ENCODE measurements at places on chromosomes 16 and 17.
A peak's percentile ranks its signal among the peaks of the same experiment; 100 is the strongest.

DNA sequence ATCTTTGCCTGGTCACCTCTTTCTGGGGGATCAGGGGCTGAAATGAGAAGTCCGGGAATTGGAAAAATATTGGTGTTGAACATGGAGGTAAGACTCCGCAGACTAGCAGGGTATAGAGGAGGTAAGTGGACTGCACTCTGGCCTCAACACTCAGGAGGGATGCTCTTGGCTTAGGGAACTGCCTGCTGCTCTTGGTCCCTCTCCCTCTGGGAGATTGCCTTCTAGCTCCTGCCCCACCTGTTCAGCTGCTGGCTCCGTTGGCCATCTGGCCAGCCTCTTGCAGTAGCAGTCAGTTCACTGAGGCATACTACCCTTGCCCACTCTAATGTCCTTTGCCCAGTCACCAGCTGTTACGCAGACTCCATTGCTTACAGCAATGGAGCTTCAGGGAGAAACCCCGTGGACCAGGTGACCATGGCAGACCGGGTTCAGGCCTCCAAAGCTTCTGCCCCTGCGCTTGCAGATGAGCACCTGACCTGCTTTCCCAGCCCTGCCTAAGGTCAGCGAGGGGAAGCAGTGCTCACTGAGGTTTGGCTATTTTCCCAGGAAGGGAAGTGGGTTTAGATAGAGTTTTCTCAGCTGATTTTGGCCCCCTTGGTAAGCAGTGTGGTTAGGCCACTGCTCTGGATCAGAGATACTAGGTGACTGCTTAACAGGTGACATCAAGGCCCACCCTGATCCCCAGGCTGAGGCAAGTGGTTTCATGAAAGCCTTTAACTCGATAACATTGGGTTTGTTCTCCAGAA lies 11.9 kb downstream of the CDK5RAP3 start:
- no peak for DNase-seq

- no peak for DNase-seq
Observed at GRCh38 chr17:74990581-74991105, 3.2 kb downstream of the CDR2L start.

- DNase-seq = no peak
Observed at GRCh38 chr17:30346221-30346795, 12.5 kb upstream of the TMIGD1 start.

GRCh38 chr17:7383742-7384488 lies 3.0 kb downstream of the TNK1 start:
- peak; percentile 89 for DNase-seq

GRCh38 chr16:54843424-54843750 lies 87.3 kb upstream of the IRX5 start:
- DNase-seq = no peak

- no peak for DNase-seq
Observed at GRCh38 chr16:23802776-23803175, 33.0 kb upstream of the PRKCB start.

DNA sequence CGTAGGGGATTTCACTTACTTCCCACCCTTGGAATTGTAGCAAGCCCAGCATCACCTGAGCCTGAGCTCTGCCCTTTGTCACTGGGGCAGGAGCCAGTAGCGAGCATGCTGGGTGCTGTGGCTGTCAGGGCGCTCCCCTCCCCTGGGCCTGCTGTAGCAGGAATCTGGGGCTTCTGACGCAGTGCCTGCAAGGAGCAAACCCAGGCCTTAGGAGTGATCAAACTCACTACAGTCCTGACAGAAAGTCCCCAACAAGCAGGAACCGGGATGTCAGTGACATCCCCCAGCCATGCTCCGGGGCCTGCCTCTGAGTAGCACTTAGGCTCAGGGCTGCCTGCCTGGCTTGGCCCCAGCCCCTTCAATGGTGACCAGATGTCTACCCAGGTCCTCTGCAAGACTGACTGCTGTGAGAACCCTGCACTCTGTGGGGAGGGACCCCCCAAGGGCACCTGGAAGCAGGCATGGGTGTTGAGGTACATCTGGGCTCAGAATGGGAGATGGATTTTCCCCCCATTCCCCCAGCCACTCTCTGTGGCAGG lies 23.5 kb downstream of the PLD6 start:
- no peak for DNase-seq

DNA sequence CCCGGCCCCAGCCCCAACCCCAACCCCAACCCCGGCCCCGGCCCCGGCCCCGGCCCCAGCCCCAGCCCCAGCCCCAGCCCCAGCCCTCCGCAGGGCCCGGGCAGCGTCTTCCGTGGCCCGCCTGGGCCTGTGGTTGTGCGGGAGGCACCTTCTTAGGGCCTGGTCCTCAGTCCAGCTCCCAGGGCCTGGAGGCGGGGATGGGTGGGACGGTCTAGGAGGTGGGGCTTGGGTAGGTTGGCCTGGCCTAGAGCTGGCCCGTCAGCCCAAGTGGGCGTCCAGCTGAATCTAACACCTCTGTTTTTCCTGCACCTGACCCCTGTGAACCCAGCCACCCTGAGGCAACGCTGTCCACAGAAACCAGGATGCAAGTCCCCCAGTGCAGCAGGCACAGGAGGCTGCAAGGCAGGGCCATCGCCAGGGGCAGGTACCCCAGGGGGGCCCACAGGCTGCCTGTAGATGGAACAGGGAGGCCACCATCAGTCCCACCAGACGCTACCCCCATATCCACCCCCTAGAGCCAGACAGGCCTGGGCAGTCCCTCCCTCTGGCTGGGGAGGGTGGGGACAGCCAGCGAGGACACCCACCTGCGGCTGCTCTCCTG lies 8.8 kb downstream of the MSLN start:
- no peak for DNase-seq

DNA sequence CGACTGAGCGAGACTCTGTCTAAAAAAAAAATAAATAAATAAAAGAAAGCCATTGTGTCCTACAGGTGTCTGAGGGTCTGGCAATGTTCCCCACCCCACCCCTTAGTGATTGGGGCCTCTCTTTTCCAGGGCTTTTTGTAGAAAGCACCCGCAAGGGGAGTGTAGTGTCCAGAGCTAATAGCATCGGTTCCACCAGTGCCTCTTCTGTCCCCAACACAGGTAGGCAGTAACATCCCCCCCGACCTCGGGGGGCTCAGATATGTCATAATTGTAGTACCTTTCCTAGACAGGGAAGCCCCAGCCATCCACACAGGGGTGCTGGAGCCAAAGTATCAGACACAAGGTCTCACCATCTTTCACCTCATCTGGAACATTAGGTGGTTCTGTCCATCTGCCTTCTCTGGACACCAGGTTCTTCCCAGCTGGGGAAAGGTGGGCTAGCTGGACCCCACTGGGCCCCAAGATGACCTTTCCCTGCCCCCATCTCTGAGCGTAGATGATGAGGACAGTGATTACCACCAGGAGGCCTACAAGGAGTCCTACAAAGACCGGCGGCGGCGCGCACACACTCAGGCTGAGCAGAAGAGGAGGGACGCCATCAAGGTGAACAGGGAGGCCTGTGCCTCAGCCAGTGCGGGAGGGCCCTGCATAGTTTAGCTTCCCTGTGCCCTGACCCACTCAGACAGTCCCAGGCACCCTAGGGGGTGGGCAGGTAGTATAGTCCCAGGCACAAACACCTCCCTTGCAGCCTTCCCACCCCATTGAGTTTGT lies 1.6 kb downstream of the MLX start:
- no peak for DNase-seq

DNA sequence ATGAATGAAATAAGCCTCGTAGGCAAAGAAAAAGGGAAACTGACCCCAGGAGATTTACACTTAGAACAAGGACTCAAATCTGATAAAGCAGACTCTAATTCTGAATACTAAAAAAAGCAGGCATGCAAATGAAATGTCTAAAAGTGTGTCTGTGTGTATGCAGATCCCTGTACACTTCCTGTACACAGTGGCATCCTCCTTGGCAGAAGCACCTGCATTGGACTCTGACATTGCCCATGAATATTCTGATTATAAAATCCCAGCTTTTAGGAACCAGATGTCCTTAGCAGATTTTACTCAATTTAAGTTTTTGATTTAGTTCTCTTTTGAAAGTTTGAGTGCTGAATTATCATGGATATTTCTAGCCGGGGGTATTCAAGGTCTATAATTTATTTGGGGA lies 306.0 kb upstream of the CDH8 start:
- DNase-seq = no peak

- DNase-seq = peak; percentile 76
Observed at GRCh38 chr16:31487720-31488467, 5.0 kb downstream of the SLC5A2 start.

- DNase-seq = no peak
Observed at GRCh38 chr16:50607447-50607846, 59.3 kb downstream of the NKD1 start.

DNA sequence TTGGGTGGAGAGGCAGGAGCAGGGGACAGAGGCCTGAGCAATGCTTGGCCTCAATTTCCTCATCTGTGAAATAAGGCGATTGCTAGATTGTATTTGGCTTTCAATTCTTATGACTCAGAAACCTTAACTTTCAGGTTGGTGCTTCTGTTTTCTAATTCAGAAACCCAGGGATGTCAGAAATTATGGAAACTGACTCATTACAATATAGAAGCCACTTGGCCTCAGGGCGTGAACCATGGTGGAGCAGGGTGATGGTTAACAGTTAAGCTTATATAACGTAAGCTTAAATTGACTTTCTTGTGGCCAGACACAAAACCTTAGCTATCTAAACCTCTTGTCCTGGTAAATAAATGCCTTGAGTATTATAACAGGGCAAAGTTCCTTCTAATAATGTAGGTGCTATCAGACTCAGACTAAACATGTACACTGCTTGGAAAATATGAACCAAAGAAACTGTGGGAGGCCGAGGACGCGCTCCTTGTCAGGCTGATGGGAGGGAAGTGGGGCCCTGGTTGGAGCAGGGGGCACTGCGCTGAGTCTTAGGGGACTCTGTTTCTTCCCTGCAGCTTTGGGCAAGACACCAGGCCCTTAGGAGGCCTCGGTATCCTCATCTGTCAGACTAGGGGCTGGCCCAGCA lies 17.1 kb upstream of the SREBF1 start:
- DNase-seq = peak; percentile 70

GRCh38 chr16:57951204-57951960 lies 19.5 kb downstream of the CNGB1 start:
- no peak for DNase-seq

DNA sequence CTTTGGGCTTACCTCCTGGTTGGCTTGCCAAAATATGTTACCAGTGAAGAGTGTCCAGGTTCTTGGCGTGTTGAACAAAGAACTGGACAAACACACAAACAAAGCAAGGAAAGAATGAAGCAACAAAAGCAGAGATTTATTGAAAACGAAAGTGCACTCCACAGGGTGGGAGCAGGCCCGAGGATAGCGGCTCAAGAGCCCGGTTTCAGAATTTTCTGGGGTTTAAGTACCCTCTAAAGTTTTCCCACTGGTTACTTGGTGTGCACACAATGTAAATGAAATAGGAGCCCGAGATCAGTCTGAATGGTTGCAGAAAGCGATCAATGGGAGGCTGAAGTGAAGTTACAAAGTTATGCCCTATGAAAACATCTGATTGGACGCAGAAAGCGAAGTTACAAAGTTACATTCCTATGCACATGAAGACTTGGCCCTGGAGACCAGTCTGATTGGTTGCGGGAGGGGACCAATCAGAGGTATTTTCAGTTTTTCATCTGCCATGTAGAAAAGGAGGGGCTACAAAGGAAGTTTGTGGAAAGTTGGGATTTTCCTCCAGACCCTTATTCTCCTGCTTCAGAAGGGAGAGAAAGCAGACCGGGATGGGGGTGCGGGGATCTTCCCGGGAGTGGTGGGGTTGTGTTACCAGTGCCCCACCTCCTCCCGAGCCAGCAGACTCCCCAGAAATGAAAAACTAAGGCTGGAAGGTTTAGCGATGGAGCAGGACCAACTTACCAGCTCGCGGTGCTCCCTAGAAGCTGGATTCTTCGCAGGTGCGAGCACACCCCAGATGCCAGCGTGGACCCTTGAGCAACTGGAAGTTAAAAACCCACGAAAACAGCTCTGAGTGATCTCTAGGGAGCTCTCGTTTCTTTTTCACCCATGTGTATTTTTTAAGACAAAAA lies at the start of gene SLFN12:
SLFN12 (minus strand) TSS at position 325 of the 899 bp plus-strand sequence. CDS start 9,472 bp downstream, outside the sequence.
- peak; percentile 54 for DNase-seq

DNA sequence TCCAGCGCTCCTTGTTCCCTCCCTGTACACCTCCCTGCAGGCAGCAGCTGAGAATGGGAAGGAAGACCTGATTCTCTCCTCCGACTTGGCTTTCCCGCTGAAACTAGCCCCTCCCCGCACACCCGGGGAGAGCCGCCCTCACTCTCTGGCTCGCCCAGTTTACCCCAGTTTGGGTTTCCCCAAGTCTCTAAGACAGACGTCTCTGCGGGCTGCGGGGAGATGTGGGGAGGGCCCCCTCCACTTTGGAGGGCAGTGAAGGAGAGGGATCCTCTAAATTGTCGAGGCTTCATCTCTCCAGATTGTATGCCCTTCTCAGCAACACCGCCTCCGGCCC lies 797 bp downstream of the GRB7 start:
- peak; percentile 69 for DNase-seq

DNA sequence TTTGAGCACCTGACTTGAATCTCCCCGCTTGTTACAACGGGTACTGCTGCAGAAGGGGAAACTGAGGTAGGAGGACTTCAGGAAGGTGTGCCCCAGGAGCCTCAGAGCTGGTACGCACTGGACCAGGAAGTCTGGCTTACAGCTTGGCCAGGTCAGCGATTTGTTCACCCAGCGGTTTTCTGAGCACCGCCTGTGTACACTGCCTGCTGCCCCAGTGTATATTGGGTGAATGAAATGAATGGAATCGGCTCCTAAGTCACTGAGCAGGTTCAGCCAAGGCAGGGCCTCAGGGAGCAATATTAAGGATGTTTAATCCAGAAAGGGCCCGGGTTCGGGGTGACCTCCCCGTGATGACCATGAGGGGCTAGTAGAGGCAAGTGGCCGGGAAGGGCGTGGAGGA lies 164.0 kb upstream of the CIBAR2 start:
- DNase-seq = no peak

GRCh38 chr16:77918809-77919707 lies 103.3 kb upstream of the CLEC3A start:
- DNase-seq = no peak

DNA sequence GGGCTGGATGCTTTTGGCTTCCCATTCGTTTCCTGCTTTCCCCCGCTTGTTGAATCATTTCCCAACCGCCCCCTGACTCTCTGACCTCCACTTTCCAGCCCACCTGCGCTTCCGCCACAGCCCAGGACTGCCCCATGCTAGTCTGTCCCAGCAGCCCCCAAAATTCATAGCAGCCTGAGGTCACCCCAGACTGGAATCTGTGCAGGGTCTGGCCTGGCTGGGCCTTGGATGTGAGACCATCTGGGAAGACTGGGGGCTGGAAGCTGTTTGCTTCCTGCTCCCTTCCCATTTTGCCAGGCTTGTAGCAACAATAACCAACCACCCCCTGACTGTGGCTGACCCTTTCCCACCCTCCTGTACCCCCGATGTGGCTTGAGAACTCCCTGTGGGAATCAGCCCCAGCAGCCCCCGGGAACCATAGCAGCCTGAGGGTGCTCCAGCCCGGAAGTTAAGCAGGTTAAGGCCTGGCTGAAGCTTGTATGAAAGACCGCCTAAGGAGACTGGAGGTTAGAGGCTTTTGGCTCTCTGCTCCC lies 2290.8 kb downstream of the TP53TG3F start:
- DNase-seq = no peak

GRCh38 chr16:84941921-84942320 lies 69.4 kb downstream of the ZDHHC7 start:
- no peak for DNase-seq

DNA sequence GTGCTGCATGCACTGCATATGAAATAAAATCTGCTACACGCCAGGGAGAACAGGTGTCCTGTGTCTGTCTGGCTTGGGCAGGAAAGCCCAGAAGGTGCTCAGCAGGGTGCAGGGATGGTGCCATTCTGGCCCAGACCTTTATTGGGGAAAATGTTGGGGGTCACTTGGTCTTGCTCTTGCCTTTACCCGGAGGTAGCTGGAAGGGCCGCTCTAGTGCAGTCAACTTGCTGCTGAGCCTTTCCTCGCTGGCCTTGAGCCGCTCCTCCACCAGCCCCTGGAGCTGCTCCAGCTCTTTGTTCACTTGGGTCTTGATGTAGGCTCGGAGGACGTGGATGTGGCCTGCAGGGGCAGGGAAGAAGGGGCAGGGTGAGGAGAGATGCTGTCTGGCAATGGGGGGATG lies 4.5 kb downstream of the CFAP119 start:
- no peak for DNase-seq
